Naive thymus-derived CD8-positive, alpha-beta T cell (primary cell): ENCODE measurements at places on chromosomes 2 and 18.
A peak's percentile ranks its signal among the peaks of the same experiment; 100 is the strongest.

DNA sequence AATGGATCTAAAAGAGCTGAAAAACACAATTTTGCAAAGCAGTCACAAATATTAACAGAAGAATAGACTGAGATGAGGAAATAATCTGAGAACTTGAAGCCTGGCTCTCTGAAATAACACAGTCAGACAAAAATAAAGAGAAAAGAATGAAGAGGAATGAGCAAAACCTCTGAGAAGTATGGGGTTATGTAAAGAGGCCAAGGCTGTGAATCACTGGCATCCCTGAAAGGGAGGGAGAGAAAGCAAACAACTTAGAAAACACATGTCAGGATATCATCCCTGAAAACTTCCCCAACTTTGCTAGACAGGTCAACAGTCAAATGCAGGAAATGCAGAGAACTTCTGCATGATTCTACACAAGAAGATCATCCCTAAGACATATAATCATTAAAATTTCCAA, 73.5 kb upstream of the LHCGR start:
- DNase-seq, result no peak

DNA sequence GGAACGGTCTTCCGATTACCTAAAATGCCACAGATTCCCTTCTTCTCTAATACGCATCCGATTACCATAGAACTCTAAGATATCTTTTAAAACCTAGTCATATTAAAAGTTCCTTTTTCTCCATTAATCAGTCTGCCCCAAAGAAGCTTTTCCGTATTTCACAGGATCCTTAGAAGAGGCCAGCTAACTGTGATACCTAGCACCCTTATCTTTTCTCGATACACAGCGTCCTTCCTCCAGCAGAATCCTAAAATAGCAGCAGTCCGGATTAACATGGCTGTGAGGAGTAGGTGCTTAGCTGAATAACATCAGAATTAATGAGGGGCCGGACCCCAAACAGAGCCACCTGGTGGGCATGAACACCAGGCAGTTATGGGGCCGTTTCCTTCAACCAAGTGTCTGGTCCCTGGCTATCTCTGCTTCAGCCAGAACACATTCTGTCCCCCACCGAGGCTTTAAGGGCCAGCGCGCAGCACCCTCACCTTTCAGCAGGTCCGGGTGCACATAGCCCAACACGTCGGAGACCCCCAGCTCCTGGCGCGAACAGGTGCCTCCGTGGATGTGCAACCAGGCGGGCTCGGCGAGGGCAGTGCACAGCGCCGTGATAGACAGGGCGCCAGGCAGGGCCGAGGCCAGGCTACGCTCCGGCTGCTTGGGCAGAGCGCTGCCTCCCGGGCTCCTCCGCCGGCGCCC, 995 bp downstream of the TMEM127 start:
- peak; percentile 27 for DNase-seq

GRCh38 chr2:60496475-60496874, 57.0 kb downstream of the BCL11A start:
- DNase-seq, result no peak

DNA sequence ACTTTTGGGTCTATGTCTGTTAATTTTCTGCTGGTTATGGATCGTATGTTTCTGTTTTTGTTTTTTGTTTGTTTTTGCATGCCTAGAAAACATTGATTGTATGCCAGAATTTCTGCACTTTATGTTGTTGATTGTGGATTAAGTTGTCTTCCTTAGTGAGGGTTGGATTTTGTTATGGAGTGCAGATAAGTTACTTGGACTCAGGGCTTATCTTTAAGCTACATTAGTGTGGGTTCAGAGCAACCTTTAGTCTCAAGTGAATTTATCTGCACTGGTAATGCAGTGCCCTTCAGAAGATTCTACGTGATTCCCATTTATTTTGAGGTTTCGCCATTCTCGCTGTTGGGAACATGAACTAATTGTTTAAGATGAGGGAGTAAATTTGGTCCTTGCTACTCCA, 32.9 kb downstream of the UBR3 start:
- no peak for DNase-seq

DNA sequence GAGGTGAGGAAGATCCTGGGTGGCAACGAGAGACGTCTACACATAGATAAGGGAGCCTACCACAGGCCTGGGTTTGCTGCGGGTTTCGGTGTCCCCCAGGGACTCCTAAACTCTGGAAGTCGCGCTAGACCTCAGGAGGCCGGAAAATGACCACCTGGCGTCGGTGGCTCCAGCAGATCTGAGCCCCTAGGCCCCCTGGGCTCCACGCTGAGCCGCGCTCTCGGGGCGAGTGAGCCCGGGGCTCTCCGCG, 987 bp upstream of the DLX1 start:
- DNase-seq, result no peak

- DNase-seq, result no peak
These were observed 394.5 kb downstream of the DLGAP1 start for GRCh38 chr18:4060427-4061281.

DNA sequence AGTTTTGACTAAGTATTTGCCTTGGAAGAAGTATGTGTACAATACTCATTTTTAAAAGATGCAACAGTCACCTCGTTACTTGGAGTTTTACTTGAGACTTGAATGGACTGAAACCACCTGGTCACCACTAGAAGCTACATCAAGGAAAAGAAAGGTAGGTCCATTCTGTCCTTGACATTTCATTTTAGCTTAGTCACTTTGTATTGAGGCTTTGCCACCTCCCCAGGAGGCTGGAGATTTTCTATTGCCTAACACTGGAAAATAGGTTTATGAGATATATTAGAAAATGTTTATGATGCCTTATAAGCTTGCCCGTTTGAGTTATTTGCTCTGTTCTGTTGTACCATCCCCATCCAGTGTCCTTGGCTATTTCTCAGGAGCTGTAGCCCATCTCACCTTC, 107.9 kb upstream of the ETAA1 start:
- DNase-seq, result no peak

GRCh38 chr2:137002896-137003295, 237.6 kb downstream of the THSD7B start:
- DNase-seq, result no peak

DNA sequence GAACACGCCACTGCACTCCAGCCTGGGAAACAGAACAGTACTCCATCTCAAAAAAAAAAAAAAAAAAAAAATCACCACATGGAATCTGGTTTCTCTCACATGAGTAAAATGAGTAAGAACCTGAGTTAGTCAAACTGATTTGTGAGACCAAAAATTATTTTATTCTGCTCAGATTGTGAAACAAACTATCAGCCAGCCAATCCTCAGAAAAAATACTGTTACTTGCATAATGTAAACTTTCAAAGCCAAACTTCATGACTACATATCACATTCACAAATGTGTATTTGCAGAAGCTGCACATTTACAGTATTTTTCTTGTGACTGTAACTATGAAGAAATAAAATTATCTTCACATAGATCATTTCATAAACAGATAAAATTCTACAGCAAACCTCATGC, 23.2 kb downstream of the SUMO1 start:
- DNase-seq, result no peak

DNA sequence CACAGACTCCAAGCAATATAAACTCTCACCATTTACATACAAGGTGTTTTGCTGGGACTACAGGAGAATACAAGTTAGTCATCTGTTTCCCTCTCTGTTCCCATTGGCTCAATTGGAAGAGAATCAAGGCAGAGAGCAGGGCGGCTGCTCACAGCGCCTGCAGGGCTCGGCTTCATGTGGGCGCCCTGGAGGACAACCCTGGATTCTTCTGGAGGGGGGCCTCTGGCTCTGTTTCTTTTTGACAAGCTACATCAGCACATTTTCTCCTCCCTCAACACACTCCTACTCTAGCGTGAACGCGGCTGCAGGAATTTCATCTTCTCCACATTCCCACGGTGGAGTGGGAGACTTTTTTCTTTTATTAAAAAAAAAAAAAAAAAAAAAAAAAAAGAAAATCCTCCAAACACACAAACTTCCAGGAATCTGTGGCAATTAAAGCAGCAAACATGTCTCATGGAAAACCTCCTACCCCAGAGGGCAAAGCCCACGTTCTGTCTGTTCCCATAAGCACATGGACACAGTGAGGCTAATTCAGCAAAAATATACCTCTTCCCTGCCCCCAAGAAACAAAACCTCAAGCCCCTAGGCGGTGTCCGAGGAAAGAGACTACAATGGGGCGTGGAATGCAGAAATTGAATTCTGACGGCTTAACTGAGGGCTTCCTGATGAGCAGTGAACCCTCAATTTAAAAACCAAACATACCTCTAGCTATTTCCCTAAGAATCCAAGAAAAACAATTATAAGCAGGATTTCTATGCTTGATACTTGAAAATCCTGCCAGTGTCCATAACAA, 50.6 kb downstream of the PARD6G start:
- DNase-seq, result no peak

DNA sequence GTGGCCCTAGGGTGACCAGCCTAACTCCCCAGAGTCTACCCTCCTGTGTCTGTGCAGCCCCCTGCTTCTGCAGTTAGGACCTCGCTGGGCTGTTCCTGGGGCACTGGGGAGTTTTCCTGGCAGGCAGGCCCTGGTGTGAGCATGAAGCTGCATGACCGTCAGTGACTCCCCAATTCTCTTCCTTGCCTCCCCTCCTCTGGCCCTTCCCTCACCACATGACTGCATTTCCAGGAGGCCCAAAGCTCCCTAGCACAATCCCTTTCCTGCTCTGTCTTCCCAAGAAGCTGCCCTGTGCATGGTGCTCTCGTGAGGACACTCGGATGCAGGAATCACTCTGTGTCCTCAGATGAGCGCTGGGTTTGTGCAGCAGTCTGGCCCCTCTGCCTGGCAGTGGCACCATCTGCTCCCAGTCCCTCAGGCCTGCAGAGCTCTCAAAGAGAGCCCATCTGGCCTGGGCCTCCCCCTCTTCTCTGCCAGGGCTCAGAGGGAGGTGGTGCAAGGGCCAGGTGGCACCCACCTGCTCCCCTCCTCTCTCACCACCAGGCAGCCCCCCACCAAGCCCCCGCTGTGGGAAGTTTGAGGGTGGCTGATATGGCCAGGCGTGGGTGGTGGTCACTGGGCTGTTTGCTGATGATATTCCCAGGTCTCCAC, 125.6 kb upstream of the HS6ST1 start:
- peak; percentile 56 for DNase-seq

DNA sequence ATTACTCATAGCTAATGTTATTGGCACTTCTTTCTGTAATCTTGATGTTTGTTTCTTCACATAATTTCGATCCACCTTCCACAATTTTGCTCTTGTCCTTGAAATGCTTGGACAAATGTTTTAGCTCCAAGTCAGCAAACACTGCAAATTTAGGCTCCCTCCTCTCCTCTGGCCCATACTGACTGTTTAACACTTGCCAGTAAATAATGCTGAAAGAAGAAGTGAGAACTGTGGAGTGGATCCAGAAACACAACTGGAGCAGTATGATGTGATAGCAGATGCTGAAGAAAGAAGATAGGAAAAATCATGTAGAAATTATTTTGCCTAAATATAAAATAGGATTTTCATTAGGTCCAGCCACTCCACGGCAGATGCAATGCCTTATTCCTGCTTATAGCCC, 415.0 kb upstream of the GYPC start:
- no peak for DNase-seq

DNA sequence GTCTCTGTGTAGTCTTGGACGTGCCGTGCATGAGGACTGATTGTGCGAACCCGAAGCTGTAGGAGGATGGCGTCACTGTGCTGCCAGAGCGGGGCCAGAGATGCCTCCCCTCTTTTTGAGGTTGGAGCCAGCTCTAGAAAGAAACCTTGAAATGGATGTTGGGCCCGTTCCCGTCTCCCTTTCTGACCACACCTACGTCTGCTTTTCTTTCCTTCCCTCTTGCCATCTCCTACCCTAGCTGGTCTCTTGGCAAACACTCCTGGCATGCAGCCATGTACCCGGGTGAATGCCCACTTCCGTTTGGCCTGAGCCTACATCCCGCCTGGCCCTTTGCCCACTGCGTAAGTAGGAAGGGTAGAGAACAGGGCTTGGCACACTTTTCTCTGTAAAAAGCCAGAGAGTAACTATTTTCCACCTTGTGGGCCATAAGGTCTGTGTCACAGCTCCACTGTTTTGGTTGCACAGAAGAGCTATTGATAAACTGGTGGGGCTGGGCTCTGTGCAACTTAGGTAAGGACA, 37.4 kb downstream of the SH3BP4 start:
- no peak for DNase-seq

- no peak for DNase-seq
These were observed 97.9 kb upstream of the CYRIA start for GRCh38 chr2:16763493-16763899.

DNA sequence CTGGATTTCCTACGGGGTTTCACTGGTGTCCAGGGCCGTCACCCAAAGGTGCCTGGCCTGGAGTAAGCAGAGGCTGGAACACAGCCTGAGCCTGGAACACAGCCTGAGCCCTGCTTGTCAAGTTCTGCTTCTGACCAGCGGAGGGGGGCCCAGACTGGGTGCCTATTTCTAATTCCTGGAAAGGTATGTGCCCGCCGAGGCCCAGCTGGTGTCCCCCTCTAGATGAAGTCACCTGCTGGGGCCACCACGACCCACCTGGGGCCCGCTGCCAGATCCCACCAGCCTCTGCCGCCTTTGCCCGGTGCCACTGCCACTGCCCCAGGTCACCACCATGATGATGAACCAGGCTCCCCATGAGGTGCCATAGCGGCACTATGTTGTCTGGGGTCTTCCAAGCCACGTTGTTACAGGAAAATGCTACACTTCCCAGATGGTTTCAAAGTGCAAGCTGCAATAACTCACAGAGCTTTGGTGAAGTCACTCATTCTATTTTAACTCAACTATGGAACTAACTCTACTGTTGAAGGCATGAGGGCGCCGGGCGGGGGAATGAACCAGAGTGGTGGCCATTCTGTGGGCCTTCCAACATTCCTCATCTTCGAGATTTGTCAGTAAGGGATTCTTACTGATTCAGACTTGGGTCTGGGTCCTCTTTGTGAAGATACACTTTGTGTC, 40.9 kb upstream of the LAPTM4A start:
- DNase-seq, result no peak

DNA sequence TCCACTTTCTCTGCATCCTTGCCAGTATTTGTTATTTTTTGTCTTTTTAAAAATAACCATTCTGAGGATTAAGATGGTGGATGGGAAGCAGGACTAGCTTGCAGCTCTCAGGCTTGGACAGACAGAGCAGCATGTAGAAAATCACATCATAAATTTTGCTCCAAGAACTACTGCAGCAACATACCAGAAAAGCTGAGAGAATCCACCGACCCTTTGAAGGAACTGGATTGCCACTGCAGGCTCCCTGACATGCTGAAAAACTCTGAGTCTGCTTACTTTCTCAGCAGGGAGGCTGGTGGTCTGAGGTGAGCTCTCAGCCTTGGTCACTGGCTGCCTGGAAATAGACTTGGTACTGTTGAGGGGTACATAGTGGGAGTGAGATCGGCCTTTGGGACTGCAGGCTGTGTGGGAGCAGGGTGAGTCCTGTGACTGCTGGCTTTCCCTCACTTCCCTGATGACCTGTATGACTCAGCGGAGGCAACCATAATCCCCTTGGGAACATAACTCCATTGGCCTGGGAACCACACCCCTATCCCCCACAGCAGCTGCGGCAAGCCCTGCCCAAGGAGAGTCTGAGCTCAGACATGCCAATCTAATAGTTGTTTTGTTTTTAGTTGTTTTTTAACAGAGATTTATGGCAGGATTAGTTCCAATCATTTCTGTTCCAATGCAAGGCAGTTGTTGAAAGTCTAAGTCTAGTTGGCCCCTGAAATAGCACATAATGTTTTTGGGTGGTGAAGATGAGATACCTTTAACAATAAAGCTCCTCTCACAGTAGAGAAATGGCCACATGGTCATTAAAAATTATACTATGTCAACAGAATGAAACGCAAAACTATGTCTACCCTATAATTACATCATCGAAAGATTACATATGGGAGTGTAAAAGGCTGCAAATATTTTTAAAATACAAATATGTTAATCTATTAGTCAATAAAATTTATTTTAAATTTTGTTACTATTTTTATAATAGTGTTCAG, 414.2 kb upstream of the CHAC2 start:
- DNase-seq, result no peak
